ENCODE measurements at places on chromosomes 1 and 21. TPM values are rescaled to one million over a fixed set of nuclear protein-coding genes. Genes with fewer than 3 reads are reported as not detected.

DNA sequence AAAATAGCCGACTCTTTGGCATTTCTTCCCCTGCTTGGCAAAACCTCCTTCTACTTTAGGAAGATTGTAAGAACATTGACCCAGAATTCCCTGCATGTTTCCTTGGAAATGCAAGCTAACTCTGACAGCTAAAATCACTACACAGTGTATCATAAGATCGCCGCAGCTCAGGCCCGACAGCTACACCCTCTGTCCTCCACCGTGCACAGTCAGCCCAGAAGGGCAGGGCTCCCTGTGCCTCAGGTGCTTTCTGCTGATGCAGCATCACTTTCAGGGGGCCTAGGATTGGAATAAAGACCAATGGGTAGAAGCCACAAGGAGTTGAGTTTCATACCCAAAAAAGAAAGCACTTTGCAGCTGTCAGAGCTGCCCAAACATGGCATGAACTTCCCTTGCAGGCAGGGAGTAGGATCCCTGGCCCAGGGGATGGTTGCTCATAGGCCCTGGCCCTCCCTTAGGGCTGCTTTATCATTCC lies 145.3 kb downstream of the SEC16B start:
- no peak overlapping the region for H3K4me3 ChIP-seq
- no peaks in the 10 kb centered on the region for H3K4me1 ChIP-seq
- H3K36me3 ChIP-seq = no peaks in the 10 kb centered on the region
- no peak for DNase-seq
- H3K27me3 ChIP-seq = peaks cover 5% of the 10 kb centered on the region

GRCh38 chr1:222006715-222007114 lies 264.8 kb upstream of the DUSP10 start:
- no peak overlapping the region for H3K27ac ChIP-seq
- H3K36me3 ChIP-seq = no peaks in the 10 kb centered on the region
- H3K4me1 ChIP-seq = no peaks in the 10 kb centered on the region
- H3K27me3 ChIP-seq = no peaks in the 10 kb centered on the region

The CITED4 gene
- total RNA-seq = 9.5 TPM

- no peak overlapping the region for H3K27ac ChIP-seq
- peak; percentile 20 for DNase-seq
- no peaks in the 10 kb centered on the region for H3K36me3 ChIP-seq
- H3K27me3 ChIP-seq = peaks cover 6% of the 10 kb centered on the region
- no peak overlapping the region for H3K4me3 ChIP-seq
Measured at GRCh38 chr1:29753771-29754572, 517.6 kb downstream of the PTPRU start.

DNA sequence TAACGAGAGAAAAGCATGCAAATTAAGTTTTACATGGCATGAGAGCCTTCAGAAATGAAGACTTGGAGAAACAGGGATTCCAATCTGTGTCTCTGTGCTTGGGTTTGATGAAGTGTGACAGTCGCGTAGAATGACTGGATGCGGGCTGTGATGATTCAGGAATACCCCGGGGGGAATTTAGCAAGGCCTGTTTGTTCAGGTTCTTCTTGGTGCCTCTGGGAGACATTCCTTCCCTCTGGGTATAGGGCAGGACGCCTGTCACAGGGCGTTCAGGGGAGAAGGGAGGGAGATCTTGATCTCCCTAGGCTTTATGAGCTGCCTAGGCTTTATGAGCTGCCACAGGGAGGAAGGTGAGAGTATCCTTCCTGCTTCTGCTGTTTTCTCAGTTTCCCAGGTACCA lies 36.6 kb downstream of the DOP1B start:
- no peaks in the 10 kb centered on the region for H3K36me3 ChIP-seq
- H3K4me1 ChIP-seq = peaks cover under 1% of the 10 kb centered on the region
- no peaks in the 10 kb centered on the region for H3K27me3 ChIP-seq

The ZSCAN20 gene
- 4.8 TPM for total RNA-seq

GRCh38 chr1:198088360-198089071 lies 68.3 kb upstream of the NEK7 start:
- H3K4me1 ChIP-seq = no peaks in the 10 kb centered on the region
- no peaks in the 10 kb centered on the region for H3K36me3 ChIP-seq
- no peaks in the 10 kb centered on the region for H3K27me3 ChIP-seq
- peak; percentile 59 for DNase-seq
- H3K4me3 ChIP-seq = no peak overlapping the region

The ADGRL2 gene
- 58.7 TPM for total RNA-seq

DNA sequence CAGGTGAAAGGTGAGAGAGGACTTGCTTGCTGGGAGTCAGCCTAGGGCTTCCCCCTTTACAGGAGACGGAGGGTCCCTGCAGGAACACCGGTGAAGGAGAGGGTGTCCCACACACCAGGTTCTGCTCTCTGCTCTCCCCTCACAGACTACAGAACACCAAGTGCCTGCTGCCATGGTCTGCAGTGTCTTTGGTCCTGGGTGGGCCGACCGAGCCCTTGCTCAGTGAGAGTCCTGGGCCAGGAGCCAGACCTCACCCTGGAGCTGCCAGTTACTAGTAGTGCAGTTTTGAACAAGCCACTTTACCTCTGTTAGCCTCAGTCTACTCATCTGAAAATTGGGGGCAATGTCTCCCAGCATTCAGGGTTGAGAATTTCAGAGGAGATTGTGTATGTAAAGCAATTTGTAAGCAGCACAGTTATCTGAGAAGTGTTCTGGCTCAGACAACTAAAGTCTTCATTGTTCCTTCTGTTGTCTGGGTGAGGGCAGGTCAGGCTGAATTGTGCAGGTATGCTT lies 2.7 kb upstream of the IL6R start:
- no peak overlapping the region for H3K27ac ChIP-seq
- DNase-seq = no peak
- peaks cover 6% of the 10 kb centered on the region for H3K4me1 ChIP-seq
- H3K27me3 ChIP-seq = peaks cover 42% of the 10 kb centered on the region

GRCh38 chr1:60982539-60982938 lies 99.8 kb upstream of the NFIA start:
- H3K36me3 ChIP-seq = no peaks in the 10 kb centered on the region
- H3K4me1 ChIP-seq = no peaks in the 10 kb centered on the region
- H3K27ac ChIP-seq = no peak overlapping the region
- H3K27me3 ChIP-seq = no peaks in the 10 kb centered on the region
- DNase-seq = no peak

- peaks cover 89% of the 10 kb centered on the region for H3K36me3 ChIP-seq
- no peaks in the 10 kb centered on the region for H3K4me1 ChIP-seq
- no peak overlapping the region for H3K4me3 ChIP-seq
- no peaks in the 10 kb centered on the region for H3K27me3 ChIP-seq
- no peak overlapping the region for H3K27ac ChIP-seq
Measured at GRCh38 chr1:23756676-23757075, 13.4 kb downstream of the ELOA start.
